ENCODE measurements at places on chromosomes 16 and 17.

DNA sequence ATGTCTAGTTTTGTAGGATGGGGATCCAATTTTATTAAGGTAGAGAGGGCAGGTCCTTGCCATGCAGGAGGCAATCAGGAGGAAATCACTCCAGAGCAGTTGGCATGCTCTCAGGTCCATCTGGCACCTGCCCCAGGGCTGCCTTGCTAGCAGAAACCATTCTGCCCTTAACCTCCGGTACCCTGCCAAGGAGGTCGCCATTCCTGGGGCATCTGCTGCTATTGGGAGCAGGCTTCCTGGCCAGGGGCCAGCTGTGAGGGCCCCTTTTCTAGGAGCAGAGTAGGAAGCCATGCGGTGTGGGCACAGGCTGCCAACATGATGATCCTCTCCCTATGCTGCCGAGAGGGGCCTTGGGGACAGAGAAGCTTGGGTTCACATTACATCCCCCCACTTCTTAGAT lies 47.6 kb upstream of the MGAT5B start:
- no peak for DNase-seq

DNA sequence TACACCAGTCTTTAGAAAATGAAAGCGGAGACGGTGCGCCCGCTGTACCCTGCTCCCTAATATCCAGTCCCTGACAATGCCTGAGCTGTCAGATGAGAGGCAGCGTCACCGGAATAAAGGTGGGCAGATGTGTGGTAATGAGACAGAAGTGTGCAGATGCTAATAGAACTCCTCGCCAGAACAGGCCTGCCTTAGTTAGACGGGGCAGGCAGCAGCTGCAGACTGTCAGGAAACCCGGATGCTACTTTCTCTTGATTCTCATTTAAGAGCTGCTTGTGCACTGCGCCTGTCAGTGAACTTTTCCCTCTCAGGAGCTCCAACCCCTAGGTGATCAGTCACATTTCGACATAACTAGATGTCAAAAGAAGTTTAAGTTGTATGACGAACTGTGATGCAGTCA lies 221.8 kb upstream of the IRX3 start:
- no peak for DNase-seq

GRCh38 chr17:2011411-2012371 lies 13.4 kb downstream of the RTN4RL1 start:
- no peak for DNase-seq

- no peak for DNase-seq
Measured at GRCh38 chr16:87970186-87970585, 19.0 kb downstream of the BANP start.

GRCh38 chr17:18094409-18094807 lies 6.7 kb downstream of the DRG2 start:
- no peak for DNase-seq

- DNase-seq = no peak
Measured at GRCh38 chr16:87842209-87842869, 27.0 kb downstream of the SLC7A5 start.

DNA sequence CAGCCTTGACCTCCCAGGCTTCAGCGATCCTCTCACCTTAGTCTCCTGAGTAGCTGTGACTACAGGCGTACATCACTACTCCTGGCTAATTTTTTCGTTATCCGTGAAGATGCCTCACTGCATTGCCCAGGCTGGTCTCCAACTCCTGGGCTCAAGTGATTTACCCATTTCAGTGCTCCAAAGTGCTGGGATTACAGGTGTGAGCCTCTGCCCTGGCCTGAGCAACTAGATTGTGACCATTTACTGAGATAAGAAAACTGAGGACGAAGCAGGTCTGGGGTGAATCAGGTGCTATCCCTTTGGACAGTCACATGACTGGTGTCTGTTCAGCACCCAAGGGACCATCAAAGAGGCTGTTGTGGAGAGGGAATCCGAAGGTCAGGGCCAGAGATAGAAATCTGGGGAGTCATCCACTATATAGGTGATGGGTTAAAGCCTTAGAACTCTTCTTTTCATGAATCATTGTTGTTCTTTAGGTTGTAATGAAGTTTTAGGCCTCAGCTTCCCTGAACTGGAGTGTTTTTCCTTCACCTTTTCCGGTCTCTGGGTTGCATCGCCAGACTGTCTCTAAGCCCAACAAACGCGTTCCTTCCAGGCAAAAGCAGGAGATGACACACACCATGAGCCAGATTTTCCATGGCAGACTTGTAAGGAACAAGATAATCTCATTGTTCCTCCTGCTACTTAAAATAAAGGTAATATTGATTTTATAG lies 62.5 kb downstream of the FTO start:
- DNase-seq = no peak

DNA sequence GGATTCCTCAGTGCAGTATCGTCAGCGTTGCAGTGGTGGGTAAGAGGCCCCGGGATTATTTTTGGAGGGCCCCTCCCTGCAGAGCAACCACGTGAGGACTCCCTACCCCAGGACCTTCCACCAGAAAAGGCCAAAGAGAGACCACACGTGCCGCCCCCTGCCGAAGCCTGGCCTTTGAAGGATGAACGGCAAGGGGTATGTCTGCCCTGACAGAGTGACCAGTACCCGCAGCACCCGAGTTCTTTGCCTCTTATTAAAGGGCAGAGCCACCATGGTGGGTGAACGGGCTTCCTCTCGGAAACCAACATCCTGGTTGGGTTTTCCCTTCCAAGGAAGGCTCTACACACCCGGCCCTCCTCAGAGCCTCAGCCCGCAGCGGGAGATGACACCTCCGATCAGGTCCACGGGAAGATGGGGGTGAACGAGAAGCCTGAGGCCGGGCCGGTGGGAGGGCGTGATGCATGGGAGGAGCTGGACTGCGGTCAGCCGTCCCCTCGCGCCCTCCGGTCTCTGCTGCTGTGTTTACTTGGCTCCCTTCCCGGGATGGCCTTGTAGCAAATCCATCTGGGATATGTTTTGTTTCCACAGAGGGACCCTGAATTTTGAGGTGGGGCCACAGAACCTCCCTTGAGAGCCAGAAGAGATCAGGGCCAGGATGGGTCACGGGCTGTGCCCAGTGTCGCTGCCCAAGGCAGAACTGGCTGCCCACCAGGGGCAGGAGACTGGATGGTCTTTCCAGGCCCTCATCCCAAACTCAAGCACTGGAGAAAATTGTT lies 49.1 kb downstream of the TBC1D16 start:
- DNase-seq = no peak

DNA sequence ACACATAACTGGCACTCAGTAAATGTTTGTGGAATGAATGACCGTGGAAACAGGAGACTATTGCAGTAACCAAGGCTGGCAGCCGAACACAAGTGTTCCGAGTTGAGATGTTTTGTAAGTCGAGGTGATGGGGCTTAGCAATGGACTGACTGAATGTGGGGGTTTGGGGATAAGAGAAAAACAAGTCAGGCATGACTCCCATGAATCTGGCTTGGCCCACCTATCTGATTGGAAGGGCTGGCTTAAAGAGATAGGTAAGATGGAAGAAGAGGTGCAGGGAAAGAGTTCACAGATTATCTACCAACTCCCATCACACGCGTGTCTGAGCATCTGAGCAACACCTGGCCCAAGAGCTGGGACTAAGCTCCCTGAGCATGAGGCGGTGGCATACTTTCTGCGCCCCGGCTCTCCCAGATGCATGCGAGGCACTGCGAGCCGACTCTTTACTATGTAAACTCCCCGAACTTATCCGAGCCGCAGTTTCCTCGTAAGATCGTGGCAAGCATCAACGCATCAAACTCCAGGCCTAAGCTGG lies 539 bp downstream of the IFT20 start:
- DNase-seq = no peak

GRCh38 chr16:75996491-75996890 lies 270.2 kb upstream of the CPHXL start:
- no peak for DNase-seq

GRCh38 chr16:89828870-89829629 lies 775 bp downstream of the SPIRE2 start:
- DNase-seq = no peak

GRCh38 chr16:85285681-85286065 lies 173.4 kb upstream of the CIBAR2 start:
- DNase-seq = no peak

GRCh38 chr17:72604518-72604917 lies 483.7 kb downstream of the SOX9 start:
- no peak for DNase-seq

DNA sequence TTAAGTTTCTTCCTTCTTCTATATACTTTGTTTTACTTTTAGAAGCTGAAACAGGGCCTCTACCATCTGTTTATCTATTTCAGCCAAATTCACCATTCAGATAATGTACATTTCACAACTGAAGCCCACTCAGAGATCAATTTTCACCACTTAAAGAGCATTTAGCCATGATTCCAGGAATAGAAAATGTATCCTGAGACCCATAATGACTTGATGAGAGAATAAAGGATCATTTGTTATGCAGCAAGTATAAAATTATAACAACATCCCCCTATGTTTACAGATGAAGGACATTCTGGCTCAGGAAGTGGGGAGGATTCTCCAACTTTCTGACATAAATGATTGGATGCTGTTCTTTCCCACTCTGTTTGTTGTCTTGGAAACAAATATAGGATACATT lies 962.1 kb upstream of the EEF2KMT start:
- no peak for DNase-seq

GRCh38 chr16:65909310-65910050 lies 457.0 kb upstream of the CDH5 start:
- no peak for DNase-seq

GRCh38 chr17:6713918-6714271 lies 726 bp upstream of the SLC13A5 start:
- no peak for DNase-seq

DNA sequence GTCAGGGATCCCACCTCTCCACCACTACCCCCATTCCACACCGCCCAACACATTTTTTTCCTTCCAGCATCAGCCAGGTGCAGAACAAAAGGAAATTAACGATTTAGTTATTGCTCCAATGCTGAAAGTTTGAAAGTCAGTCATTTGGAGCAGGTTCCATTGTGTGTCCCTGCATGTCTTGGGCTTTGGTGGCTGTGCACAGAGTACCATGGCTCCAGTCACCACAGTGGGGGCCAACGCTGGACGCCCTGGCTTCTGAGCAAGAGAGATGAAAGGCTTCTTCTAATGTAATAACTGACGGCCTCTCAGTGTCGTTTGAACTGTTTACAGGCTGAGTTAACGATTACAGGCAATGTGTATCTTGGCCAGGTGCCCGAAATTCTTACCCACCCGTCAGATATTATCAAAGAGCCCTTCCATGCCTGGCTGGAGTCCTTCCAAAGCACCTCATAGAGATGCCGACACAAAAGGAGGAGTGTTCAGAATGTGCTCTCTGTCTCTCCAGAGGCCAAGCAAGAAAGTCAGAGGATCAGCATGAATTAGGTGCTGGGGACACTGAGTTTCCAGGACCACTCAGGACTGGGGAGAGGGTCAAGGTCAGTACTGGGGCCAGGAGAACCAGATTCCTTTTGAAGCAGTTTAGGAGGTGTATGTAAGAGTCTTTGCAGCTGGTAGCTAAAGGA lies 25.9 kb downstream of the RNF43 start:
- no peak for DNase-seq

- no peak for DNase-seq
Measured at GRCh38 chr16:11391576-11391975, 46.3 kb downstream of the RMI2 start.

GRCh38 chr16:71345031-71345430 lies 13.5 kb upstream of the CALB2 start:
- no peak for DNase-seq

Data from stimulated activated CD4-positive, alpha-beta T cell treated with anti-CD3 and anti-CD28 coated beads, Interleukin-4, amount 100 ng/mL, for 4 hours (primary cell).